Activated CD4-positive, alpha-beta T cell treated with anti-CD3 and anti-CD28 coated beads, Interleukin-2, amount 10 ng/mL, durations not matched to agents 7 days and 5 days (primary cell): ENCODE measurements at places on chromosomes 3 and 15.

DNA sequence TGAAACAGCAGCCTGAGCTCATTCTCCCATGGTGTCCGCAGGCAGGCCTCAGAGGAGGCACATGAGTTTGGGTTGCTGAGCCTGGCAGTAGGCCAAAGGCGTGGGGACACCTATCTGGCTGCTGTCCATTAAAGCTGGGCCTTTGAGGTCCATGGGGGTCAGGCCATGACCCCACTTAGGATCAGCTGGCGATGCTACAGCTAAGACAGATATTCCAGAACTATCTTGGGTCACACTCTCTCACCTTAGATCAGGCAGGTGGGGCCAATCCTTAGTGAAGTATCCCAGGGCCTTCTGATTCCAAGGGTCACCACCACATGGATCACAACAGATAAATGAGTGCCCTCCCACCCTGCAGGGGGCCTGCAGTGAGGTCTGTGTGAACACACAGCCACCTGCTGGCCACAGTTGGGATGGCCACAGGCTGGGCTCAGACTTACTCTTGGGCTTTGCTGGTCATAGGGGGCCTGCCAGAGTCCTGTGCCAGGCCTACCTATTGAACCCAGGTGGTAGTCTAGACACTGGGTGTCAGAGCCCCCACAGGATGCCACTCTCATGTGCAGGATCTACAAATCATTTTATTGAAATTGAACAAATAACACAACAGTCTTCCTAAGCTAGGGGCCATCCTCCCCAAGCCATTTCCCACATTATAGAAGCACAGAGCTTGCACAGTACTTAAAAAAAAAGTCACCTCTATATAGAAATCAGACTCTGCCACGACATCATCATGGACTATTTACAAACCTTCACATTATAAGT is 2.0 kb upstream of the HYAL2 start:
- DNase-seq = peak; percentile 67
- peak overlapping the region; percentile 3 for H3K27ac ChIP-seq
- H3K4me1 ChIP-seq = peaks cover 40% of the 10 kb centered on the region
- H3K4me3 ChIP-seq = no peak overlapping the region

GRCh38 chr15:68471541-68471940 is 39.6 kb upstream of the ITGA11 start:
- H3K36me3 ChIP-seq = no peaks in the 10 kb centered on the region
- peaks cover 25% of the 10 kb centered on the region for H3K27me3 ChIP-seq
- no peak for DNase-seq

DNA sequence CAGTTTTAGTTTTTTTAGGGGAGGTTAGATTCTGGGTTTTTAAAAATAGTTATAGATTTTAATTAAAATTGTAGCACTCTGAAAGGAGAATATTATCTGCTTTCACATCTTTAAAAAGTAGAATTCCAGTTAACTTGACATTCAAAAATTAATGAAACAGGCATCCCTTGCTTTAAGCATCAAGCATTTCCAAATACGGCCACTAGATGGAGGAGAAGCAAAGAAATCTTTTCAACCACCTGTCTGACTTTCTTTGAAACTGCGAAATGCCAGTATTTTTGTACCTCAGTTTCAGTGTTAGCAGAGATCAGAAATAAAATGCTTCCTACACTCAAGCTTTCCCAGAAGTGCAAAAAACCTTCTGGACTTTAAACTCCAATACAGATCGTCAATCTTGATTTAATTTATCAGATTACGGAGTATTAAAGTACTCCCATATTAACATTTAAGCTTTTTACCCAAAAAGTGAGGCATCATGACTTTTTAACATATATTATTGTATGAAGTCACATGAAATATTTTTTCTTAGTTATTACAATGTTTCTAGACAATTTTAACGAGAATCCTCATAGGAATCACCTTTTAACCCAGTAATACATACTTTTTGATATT is 153.3 kb downstream of the P3H2 start:
- H3K27me3 ChIP-seq = no peaks in the 10 kb centered on the region
- H3K36me3 ChIP-seq = no peaks in the 10 kb centered on the region
- no peaks in the 10 kb centered on the region for H3K4me1 ChIP-seq
- H3K27ac ChIP-seq = no peak overlapping the region

- peaks cover 36% of the 10 kb centered on the region for H3K4me1 ChIP-seq
- no peak overlapping the region for H3K4me3 ChIP-seq
- no peaks in the 10 kb centered on the region for H3K36me3 ChIP-seq
- no peak for DNase-seq
- H3K27me3 ChIP-seq = no peaks in the 10 kb centered on the region
Measured at GRCh38 chr15:52733696-52734255, 54.6 kb upstream of the ATOSA start.

DNA sequence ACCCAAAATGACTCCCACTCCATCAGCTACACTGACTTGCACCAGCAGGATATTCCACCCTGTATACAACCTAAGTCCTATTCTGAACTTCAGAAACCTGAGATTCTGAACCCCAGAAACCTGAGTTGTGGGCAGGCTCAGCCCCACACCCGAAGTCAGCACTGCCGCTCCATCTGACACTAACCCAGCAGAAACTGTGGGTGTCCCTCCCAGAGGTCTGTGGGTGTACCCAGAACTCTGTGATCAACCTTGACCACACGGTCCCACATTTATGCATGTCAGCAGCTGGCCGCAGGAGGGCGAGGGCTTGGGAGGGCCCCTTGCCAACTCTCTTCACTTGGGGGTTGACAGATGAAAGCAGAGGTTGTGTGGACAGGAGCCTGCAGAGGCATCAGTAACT is 9.3 kb downstream of the OXTR start:
- no peak overlapping the region for H3K27ac ChIP-seq
- peaks cover 3% of the 10 kb centered on the region for H3K27me3 ChIP-seq
- no peak overlapping the region for H3K4me3 ChIP-seq
- no peak for DNase-seq

DNA sequence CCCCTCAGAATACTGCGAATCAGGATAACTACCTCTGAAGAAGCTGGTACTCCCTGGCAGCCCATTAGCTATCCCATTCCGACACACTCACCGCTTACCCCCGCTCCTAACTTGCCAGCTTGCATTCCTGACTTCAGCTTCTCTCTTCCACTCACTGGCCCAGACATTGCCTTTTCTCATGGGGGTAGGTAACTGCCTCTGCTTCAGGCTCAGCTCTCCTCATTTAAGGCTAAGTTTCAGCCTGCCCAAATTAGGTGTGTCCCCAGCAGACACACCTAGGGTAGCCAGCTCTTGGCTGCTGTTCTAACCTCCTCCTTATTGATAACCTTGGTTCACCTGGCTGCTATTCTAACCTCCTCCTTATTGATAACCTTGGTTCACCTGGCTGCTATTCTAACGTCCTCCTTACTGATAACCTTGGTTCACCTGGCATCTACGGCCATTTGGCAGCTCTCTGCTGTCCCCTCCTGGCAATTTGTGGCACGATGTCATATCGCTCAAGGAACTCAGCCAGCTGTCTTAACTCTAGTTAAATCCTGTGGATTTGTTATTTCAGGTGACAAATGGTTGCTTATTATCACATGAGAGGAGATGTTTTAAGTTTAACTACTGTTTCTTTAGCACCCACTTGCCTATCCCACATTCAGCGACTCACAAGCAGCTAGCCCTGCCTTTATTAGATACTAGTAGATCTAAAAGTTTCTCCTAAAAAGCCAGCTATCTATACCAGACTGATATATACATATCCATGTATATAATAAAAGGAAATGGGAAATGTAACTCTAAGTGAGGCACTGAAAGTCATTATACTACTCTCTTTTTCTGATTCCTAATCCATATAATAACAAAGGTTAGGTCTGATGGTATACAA is 106.5 kb upstream of the ACP3 start:
- H3K36me3 ChIP-seq = no peaks in the 10 kb centered on the region
- H3K4me3 ChIP-seq = no peak overlapping the region
- peak overlapping the region; percentile 0 for H3K27ac ChIP-seq
- peaks cover 14% of the 10 kb centered on the region for H3K27me3 ChIP-seq
- no peaks in the 10 kb centered on the region for H3K4me1 ChIP-seq

GRCh38 chr3:149646181-149646766 is 11.6 kb downstream of the WWTR1 start:
- no peak overlapping the region for H3K4me3 ChIP-seq
- H3K4me1 ChIP-seq = no peaks in the 10 kb centered on the region
- DNase-seq = no peak
- no peak overlapping the region for H3K27ac ChIP-seq

- no peak for DNase-seq
- H3K4me3 ChIP-seq = no peak overlapping the region
- H3K27me3 ChIP-seq = peaks cover 19% of the 10 kb centered on the region
- H3K36me3 ChIP-seq = no peaks in the 10 kb centered on the region
- H3K27ac ChIP-seq = no peak overlapping the region
- no peaks in the 10 kb centered on the region for H3K4me1 ChIP-seq
Measured at GRCh38 chr15:75785771-75786574, 57.3 kb upstream of the UBE2Q2 start.
